Activated CD4-positive, alpha-beta T cell treated with anti-CD3 and anti-CD28 coated beads for 1 hour (primary cell): ENCODE measurements at places on chromosomes 6 and 20.

DNA sequence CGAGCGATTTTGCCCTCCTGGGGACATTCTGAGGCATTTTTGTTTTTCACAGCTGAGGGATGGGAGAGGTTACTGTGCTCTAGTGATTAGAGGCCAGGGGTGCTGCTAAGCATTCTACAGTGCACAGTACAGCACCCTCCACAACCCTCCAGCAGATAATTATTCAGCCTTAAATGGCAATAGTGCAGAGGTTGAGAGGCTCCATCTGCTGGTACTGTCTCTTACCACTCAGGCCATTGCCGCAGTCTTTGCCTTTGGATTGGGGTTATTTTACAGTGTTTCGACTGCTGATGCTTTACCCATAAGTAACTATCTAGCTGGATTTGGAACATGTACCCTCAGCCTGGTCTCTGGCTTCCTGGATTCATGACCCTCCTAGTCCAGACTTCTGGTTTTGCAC lies 705.3 kb downstream of the KIF16B start:
- no peak for DNase-seq

DNA sequence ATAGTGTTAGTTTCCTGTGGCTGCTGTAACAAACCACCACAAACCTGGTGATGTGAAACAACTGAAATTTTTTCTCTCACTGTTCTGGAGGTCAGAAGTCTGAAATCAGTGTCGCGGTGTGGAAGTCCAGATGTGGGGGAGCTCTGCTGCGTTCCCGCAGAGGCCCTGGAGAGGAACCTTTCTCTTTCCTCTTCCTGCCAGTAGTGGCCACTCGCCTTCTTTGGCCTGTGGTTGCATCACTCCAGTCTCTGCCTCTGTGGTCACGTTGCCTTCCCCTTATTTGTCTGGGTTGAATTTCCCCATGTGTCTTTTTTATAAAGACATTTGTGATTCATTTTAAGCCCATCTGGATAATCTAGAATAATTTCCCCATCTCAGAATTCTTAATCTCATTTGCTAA lies 295.5 kb upstream of the FLRT3 start:
- no peak for DNase-seq

DNA sequence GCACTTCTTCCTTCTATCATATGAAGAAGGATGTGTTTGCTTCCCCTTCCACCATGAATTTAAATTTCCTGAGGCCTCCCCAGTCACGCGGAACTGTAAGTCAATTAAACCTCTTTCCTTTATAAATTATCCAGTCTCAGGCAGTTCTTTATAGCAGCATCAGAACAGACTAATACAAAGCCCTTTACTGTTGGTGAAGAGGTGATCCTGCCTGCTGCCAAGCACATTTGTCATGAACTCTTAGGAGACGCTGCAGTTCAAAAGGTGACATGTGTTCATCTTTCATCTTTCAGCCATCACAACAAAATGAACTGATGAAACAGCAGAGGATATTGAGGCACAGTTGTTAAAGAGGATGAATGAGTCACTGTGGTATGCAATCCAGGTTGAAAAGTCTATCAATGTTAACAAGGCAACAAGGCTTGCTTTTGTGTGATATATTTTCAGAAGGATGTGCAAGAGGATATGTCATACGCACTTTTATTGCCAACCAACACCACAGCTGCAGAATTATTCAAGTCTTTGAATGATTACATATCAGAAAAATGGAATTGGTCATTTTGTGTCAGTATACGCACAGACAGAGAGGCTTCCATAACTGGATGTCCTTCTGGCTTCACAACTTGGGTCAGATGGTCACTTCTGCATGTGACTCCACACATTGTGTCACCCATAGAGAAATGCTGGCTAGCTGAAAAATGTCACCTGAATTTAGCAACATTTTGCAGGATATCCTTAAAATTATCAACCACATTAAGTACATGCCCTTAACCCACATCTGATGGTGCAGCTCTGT lies 52.4 kb upstream of the PLN start:
- no peak for DNase-seq

DNA sequence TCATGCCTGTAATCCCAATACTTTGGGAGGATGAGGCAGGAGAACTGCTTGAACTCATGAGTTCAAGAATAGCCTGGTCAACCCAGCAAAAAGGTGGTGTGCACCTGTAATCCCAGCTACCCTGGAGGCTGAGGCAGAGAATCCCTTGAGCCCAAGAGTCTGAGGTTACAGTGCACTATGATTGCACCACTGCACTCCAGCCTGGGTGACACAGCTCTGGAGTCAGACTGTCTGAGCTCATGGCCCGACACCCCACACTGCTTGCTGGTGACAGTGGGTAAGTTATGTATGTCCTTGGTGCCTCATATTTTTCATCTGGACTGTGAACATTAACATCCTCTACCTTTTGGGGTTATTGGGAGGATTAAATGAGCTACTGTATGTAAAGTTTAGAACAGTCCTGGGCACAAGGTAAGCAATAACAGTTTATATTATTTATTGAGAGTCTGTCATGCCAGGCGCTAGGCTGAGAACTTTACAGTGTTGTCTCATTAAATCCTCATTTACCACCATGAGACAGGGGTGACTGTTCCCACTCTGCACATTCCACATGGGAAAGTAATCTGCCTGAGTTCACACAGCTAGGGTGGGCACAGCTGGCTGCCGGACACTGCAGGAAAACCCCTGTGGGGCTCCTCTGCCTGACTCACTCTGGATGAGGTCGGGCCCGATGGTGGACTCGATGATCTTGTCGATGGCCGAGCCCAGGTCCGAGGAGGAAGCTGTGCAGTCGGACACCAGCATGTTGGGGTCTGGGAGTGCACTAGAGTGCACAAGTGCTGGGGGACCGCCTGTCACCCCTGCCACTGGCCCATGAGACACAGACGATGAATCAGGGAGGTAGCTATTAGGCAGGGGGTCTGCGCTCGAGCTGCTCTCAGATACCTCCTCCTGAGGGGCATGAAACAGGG lies 2.9 kb downstream of the ZNF335 start:
- DNase-seq, result no peak

- no peak for DNase-seq
Measured at GRCh38 chr6:157534977-157535339, 154.0 kb downstream of the ZDHHC14 start.

GRCh38 chr20:51382986-51383821 lies 159.3 kb downstream of the NFATC2 start:
- no peak for DNase-seq

DNA sequence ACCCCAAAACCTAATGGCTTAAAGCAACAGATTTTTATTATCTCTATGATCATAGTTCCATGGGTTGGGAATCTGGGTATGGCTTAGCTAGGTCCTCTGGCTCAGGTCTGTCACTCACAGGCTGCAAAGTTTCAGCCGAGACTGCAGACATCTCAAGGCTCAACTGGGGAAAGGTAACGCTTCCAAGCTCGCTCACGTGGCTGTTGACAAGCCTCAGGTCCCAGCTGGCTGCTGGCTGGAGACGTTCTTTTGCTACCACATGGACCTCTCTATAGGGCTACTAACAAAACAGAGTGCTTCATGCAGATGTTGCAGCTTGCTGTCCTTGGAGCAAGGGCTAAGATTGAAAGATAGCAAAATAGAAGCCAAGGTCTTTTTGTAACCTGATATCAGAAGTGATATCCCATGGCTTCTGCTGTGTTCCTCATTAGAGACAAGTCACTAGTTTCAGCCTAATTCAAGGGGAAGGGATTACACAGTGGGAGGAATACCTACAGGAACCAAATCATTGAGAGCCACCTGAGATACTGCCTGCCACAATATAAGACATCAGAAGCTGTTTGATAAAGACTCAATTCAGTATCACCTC lies 6.6 kb downstream of the HTR1E start:
- DNase-seq, result no peak
